OCI-LY7 (cell line): ENCODE measurements at places on chromosomes 11 and 22. TPM values are rescaled to one million over a fixed set of nuclear protein-coding genes. Genes with fewer than 3 reads are reported as not detected.

The SERPIND1 gene
- total RNA-seq, result not detected in 2 replicates

The GSTP1 gene
- 1,017 and 1,139 TPM in 2 replicates for total RNA-seq

The POU2AF3 gene
- not detected in 2 replicates for total RNA-seq

The PKNOX2 gene
- not detected in 2 replicates for total RNA-seq

The ESAM gene
- 0.49 and 0.83 TPM in 2 replicates for total RNA-seq

The VWCE gene
- total RNA-seq, result 4.1 and 5.5 TPM in 2 replicates

The VPS37C gene
- total RNA-seq, result 12.8 and 13.3 TPM in 2 replicates

The SLC37A2 gene
- 0.72 and 0.93 TPM in 2 replicates for total RNA-seq

The UBQLN3 gene
- not detected in 2 replicates for total RNA-seq

The MN1 gene
- not detected in 2 replicates for total RNA-seq

The RIMBP3C gene
- 1.1 and 2.0 TPM in 2 replicates for total RNA-seq

The SVIP gene
- not detected in 2 replicates for total RNA-seq

The MRGPRE gene
- total RNA-seq, result not detected in 2 replicates

The SLC29A2 gene
- 55.6 and 56.4 TPM in 2 replicates for total RNA-seq

The TRIM64 gene
- not detected in 2 replicates for total RNA-seq

The MAJIN gene
- not detected in 2 replicates for total RNA-seq

The BTG4 gene
- not detected in 2 replicates for total RNA-seq

The SMTNL1 gene
- total RNA-seq, result not detected in 2 replicates

The RAB6A gene
- 70.4 and 72.9 TPM in 2 replicates for total RNA-seq

The GRM5 gene
- total RNA-seq, result not detected in 2 replicates

The TRIM22 gene
- total RNA-seq, result 41.6 and 49.7 TPM in 2 replicates

The MYO7A gene
- not detected in 2 replicates for total RNA-seq

The OR10A2 gene
- not detected in 2 replicates for total RNA-seq

The OR8G5 gene
- total RNA-seq, result not detected in 2 replicates

The PTPRJ gene
- 24.9 and 28.3 TPM in 2 replicates for total RNA-seq

The OR8A1 gene
- not detected in 2 replicates for total RNA-seq

The FBLN1 gene
- not detected in 2 replicates for total RNA-seq

The PIWIL4 gene
- total RNA-seq, result 0.15 TPM in 1 of 2 replicates, not detected in the other

The PIK3C2A gene
- 41.8 and 43.9 TPM in 2 replicates for total RNA-seq

The APOL3 gene
- 14.4 and 19.6 TPM in 2 replicates for total RNA-seq

The MTA2 gene
- total RNA-seq, result 162 and 174 TPM in 2 replicates

The EIF3D gene
- total RNA-seq, result 201 and 223 TPM in 2 replicates

The MMP12 gene
- not detected in 2 replicates for total RNA-seq

The ST14 gene
- 98.0 and 109 TPM in 2 replicates for total RNA-seq

The CSNK1E gene
- 203 and 211 TPM in 2 replicates for total RNA-seq

The MRPL11 gene
- 75.1 and 88.6 TPM in 2 replicates for total RNA-seq

The ZNF280A gene
- total RNA-seq, result not detected in 2 replicates

The FGF3 gene
- total RNA-seq, result not detected in 2 replicates

The GTSE1 gene
- 109 and 114 TPM in 2 replicates for total RNA-seq

The TYR gene
- total RNA-seq, result not detected in 2 replicates

The FADS2 gene
- 2.3 and 2.8 TPM in 2 replicates for total RNA-seq

The NEU3 gene
- 42.6 and 44.8 TPM in 2 replicates for total RNA-seq

The NOX4 gene
- not detected in 2 replicates for total RNA-seq

The NCAM1 gene
- total RNA-seq, result not detected in 2 replicates

The NAALAD2 gene
- total RNA-seq, result not detected in 2 replicates

The VPREB3 gene
- 312 and 333 TPM in 2 replicates for total RNA-seq

The PGA3 gene
- total RNA-seq, result not detected in 2 replicates
